ENCODE measurements at places on chromosomes 3 and 15. TPM values are rescaled to one million over a fixed set of nuclear protein-coding genes. Genes with fewer than 3 reads are reported as not detected.

Gene STRIT1
- total RNA-seq = not detected

Gene FANCD2OS
- total RNA-seq = not detected

Gene MTFMT
- 18.7 TPM for total RNA-seq

Gene TPRG1
- total RNA-seq = 21.6 TPM

Gene WNT7A
- total RNA-seq = not detected

Gene SEMA3B
- total RNA-seq = 32.9 TPM

Gene IQCB1
- 12.3 TPM for total RNA-seq

Gene BTLA
- total RNA-seq = 3.2 TPM

Gene CYP1A1
- total RNA-seq = 1.5 TPM

Gene ZMYND10
- total RNA-seq = 0.74 TPM

Gene SLCO3A1
- 65.8 TPM for total RNA-seq

Gene CCR3
- total RNA-seq = not detected

Gene THAP10
- total RNA-seq = 2.7 TPM

Gene SAXO2
- not detected for total RNA-seq

Gene NDUFB4
- total RNA-seq = 82.5 TPM

Gene ROBO1
- total RNA-seq = 66.5 TPM

Gene EOMES
- 0.49 TPM for total RNA-seq

Gene ACTL6A
- total RNA-seq = 21.9 TPM

Gene IL5RA
- not detected for total RNA-seq

Gene ITIH1
- 0.98 TPM for total RNA-seq

Gene AGBL1
- not detected for total RNA-seq

Gene KPNA4
- total RNA-seq = 24.8 TPM

Gene NMB
- 12.3 TPM for total RNA-seq

Gene GBE1
- total RNA-seq = 25.0 TPM

Gene DVL3
- total RNA-seq = 39.0 TPM
